A549 treated with CpdA at 1 μM for 4 hours (cell line): ENCODE measurements at places on chromosomes 7 and 10. TPM values are rescaled to one million over a fixed set of nuclear protein-coding genes. Genes with fewer than 3 reads are reported as not detected.

The PHYHIPL gene
- 0.13 to 0.38 TPM (median 0.29 TPM) in 5 replicates for total RNA-seq

The EPO gene
- total RNA-seq = 0.03 TPM in 1 of 5 replicates, not detected in the others

The WNT2 gene
- total RNA-seq = 0.05 TPM in 1 of 5 replicates, not detected in the others

The RINT1 gene
- 15.6 to 16.9 TPM (median 16.2 TPM) in 5 replicates for total RNA-seq

The HPSE2 gene
- not detected in 5 replicates for total RNA-seq

The RPEL1 gene
- 0.06 TPM in 1 of 5 replicates, not detected in the others for total RNA-seq

The ADARB2 gene
- total RNA-seq = not detected in 5 replicates

The SEMA3D gene
- total RNA-seq = 0.05 to 0.17 TPM (median 0.05 TPM) in 3 of 5 replicates, not detected in the others

The LMOD2 gene
- not detected in 5 replicates for total RNA-seq

The PDE1C gene
- total RNA-seq = 4.3 to 6.2 TPM (median 5.6 TPM) in 5 replicates
